ENCODE measurements at places on chromosomes 2 and 18. TPM values are rescaled to one million over a fixed set of nuclear protein-coding genes. Genes with fewer than 3 reads are reported as not detected.

The TNFRSF11A gene
- 5.4 TPM for total RNA-seq

The CCDC68 gene
- 0.52 TPM for total RNA-seq

The MROH2A gene
- 0.71 TPM for total RNA-seq

The SLC39A6 gene
- total RNA-seq, result 20.5 TPM

The MAP2 gene
- total RNA-seq, result 2.5 TPM

The SETBP1 gene
- total RNA-seq, result 8.5 TPM

The STAT4 gene
- total RNA-seq, result 7.5 TPM

The PRLH gene
- not detected for total RNA-seq

The LRATD1 gene
- 2.1 TPM for total RNA-seq

The MC2R gene
- 0.05 TPM for total RNA-seq

The UGT1A9 gene
- total RNA-seq, result 0.09 TPM
